A549 treated with RU486 at 1 μM for 4 hours (cell line): ENCODE measurements at places on chromosomes 7 and 10. TPM values are rescaled to one million over a fixed set of nuclear protein-coding genes. Genes with fewer than 3 reads are reported as not detected.

The SPDYE8 gene
- not detected in 5 replicates for total RNA-seq

The SLC13A4 gene
- total RNA-seq = not detected in 5 replicates

The TCF7L2 gene
- 17.2 to 23.1 TPM (median 21.4 TPM) in 5 replicates for total RNA-seq

The TAS2R41 gene
- total RNA-seq = not detected in 5 replicates

The CCAR1 gene
- total RNA-seq = 56.3 to 82.1 TPM (median 68.2 TPM) in 5 replicates

The SMC3 gene
- total RNA-seq = 31.2 to 70.4 TPM (median 47.8 TPM) in 5 replicates

The LIPM gene
- total RNA-seq = not detected in 5 replicates

The CPA1 gene
- total RNA-seq = not detected in 5 replicates

The GAD2 gene
- not detected in 5 replicates for total RNA-seq

The PTF1A gene
- total RNA-seq = not detected in 5 replicates

The INSIG1 gene
- 15.9 to 21.3 TPM (median 18.2 TPM) in 5 replicates for total RNA-seq

The HOXA2 gene
- total RNA-seq = 0.77 to 1.4 TPM (median 0.98 TPM) in 5 replicates

The C7orf33 gene
- not detected in 5 replicates for total RNA-seq

The AOC1 gene
- total RNA-seq = not detected in 5 replicates

The DKK1 gene
- total RNA-seq = 328 to 429 TPM (median 377 TPM) in 5 replicates

The ASZ1 gene
- total RNA-seq = not detected in 5 replicates

The ST8SIA6 gene
- total RNA-seq = 0.08 to 0.14 TPM (median 0.10 TPM) in 3 of 5 replicates, not detected in the others

The FKBP9 gene
- 75.7 to 124 TPM (median 88.0 TPM) in 5 replicates for total RNA-seq

The TMEM130 gene
- total RNA-seq = 0.30 to 0.54 TPM (median 0.39 TPM) in 5 replicates

The PDE6C gene
- not detected in 5 replicates for total RNA-seq

The CCL24 gene
- total RNA-seq = 0.53 TPM in 1 of 5 replicates, not detected in the others

The SHH gene
- total RNA-seq = 1.4 to 3.5 TPM (median 2.4 TPM) in 5 replicates

The ZNF117 gene
- total RNA-seq = 0.11 to 0.34 TPM (median 0.18 TPM) in 5 replicates

The ACHE gene
- total RNA-seq = 1.4 to 2.5 TPM (median 2.2 TPM) in 5 replicates

The HILPDA gene
- total RNA-seq = 21.3 to 25.3 TPM (median 24.5 TPM) in 5 replicates

The OR9A2 gene
- total RNA-seq = not detected in 5 replicates

The PRKAR2B gene
- total RNA-seq = 1.7 to 3.9 TPM (median 3.3 TPM) in 5 replicates

The CPA2 gene
- 0.15 TPM in 1 of 5 replicates, not detected in the others for total RNA-seq

The TSPAN33 gene
- total RNA-seq = 5.9 to 7.1 TPM (median 6.6 TPM) in 5 replicates

The HKDC1 gene
- total RNA-seq = 15.2 to 21.3 TPM (median 17.1 TPM) in 5 replicates

The SEPTIN14 gene
- not detected in 5 replicates for total RNA-seq

The HOXA10 gene
- total RNA-seq = 6.4 to 8.3 TPM (median 7.5 TPM) in 5 replicates

The ELOVL3 gene
- total RNA-seq = 0.10 to 0.27 TPM (median 0.25 TPM) in 5 replicates

The ITIH5 gene
- 0.03 to 0.13 TPM (median 0.08 TPM) in 3 of 5 replicates, not detected in the others for total RNA-seq

The SPOCK2 gene
- 0.17 to 0.46 TPM (median 0.35 TPM) in 5 replicates for total RNA-seq

The RBP3 gene
- total RNA-seq = not detected in 5 replicates

The CTBP2 gene
- total RNA-seq = 90.3 to 108 TPM (median 106 TPM) in 5 replicates

The PNLIPRP3 gene
- total RNA-seq = not detected in 5 replicates

The RGR gene
- not detected in 5 replicates for total RNA-seq

The A1CF gene
- total RNA-seq = 0.03 to 0.11 TPM in 2 of 5 replicates, not detected in the others

The ADCY1 gene
- total RNA-seq = 1.3 to 2.7 TPM (median 2.2 TPM) in 5 replicates

The LAMB1 gene
- 125 to 175 TPM (median 132 TPM) in 5 replicates for total RNA-seq

The AMPH gene
- total RNA-seq = not detected in 5 replicates

The KNDC1 gene
- 0.77 to 2.4 TPM (median 0.94 TPM) in 5 replicates for total RNA-seq

The HELLS gene
- total RNA-seq = 20.9 to 32.7 TPM (median 30.0 TPM) in 5 replicates

The PPP1R9A gene
- total RNA-seq = 2.8 to 4.5 TPM (median 4.3 TPM) in 5 replicates

The TMEM176B gene
- total RNA-seq = 0.20 TPM in 1 of 5 replicates, not detected in the others

The KCNMA1 gene
- total RNA-seq = 40.8 to 81.1 TPM (median 75.0 TPM) in 5 replicates

The CLDN12 gene
- 18.2 to 30.1 TPM (median 25.7 TPM) in 5 replicates for total RNA-seq

The MMRN2 gene
- 0.79 to 1.2 TPM (median 1.00 TPM) in 5 replicates for total RNA-seq

The SPDYE5 gene
- total RNA-seq = not detected in 5 replicates

The SFTPD gene
- total RNA-seq = 0.20 to 0.29 TPM (median 0.21 TPM) in 5 replicates
